NCI-H1092 (cell line): ENCODE measurements at places on chromosomes 11 and 22.

GRCh38 chr11:86183694-86184093, 60.9 kb upstream of the EED start:
- no peak for DNase-seq

- no peak for DNase-seq
Measured at GRCh38 chr22:45265535-45265934, 19.2 kb upstream of the UPK3A start.

DNA sequence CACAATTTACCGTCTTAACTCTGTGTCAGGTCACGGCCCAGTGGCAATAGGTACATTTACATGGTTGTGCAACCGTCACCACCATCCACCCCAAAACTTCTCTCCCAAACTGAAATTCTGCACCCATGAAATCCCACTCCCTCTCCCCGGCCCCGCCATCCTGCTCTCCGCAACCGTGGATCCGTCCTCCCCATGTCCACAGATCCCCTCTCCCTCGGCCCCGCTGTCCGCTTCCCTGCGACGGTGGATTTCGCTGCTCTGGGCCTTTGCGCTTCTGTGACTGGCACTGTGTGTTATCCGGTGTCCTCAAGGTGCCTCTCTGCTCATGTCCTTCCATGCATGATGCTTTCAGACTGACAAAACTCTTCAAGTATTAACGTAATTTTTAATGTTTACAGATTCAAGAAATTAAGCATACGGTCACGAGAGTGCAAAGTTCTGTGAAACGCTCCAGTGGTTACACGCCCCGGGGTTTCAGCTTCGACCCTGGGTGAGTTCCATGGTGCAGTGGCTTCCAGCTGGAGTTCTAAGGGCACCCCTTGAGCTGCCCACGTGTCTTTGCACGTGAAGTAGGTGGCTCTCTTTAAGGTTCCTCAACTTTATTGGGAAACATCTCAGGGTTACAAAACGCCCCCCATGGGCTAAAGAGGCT, 76.4 kb downstream of the KCNQ1 start:
- no peak for DNase-seq

DNA sequence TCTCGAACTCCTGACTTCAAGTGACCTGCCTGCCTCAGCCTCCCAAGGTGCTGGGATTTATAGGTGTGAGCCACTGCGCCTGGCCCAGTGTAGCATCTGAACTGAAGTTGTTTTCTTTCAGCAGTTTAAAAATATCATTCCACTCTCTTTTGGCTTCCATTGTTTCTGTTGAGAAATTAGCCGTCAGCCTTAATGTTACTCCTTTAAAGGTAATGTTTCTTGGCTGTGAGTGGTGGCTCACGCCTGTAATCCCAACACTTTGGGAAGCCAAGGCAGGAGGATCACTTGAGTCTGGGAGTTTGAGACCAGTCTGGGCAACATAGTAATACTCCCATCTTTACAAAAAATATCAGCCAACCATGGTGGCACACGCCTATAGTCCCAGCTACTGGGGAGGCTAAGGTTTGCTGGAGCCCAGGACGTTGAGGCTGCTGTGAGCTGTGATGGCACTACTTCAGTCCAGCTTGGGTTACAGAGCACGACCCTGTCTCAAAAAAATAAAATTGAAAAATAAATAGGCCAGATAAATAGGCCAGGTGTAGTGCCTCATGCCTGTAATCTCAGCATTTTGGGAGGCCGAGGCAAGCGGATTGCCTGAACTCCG, 25.9 kb downstream of the MCAM start:
- no peak for DNase-seq

GRCh38 chr22:50576070-50576469, 2.2 kb downstream of the CPT1B start:
- no peak for DNase-seq

DNA sequence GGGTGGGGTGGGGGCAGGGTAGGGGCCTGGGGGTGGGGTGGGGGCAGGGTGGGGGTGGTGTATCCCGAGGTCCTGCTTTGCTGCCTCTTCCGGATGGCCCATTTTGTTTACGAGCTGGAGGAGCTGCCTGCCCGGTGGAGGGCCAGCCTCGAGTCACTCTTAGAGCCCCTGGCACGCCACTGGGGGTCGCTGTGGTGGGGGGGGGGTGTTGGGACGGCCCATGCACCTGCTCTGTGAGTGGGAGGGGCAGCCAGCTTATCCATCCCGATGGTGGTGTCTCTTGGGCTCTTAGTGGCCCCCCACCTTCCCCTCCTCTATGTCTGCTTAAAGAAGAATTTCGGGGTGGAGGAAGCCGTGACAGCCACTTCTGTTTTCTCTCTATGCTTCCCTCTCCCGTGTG, 24.6 kb downstream of the MRGPRD start:
- no peak for DNase-seq

- DNase-seq, result no peak
Measured at GRCh38 chr22:49825944-49826602, 1.6 kb downstream of the BRD1 start.

DNA sequence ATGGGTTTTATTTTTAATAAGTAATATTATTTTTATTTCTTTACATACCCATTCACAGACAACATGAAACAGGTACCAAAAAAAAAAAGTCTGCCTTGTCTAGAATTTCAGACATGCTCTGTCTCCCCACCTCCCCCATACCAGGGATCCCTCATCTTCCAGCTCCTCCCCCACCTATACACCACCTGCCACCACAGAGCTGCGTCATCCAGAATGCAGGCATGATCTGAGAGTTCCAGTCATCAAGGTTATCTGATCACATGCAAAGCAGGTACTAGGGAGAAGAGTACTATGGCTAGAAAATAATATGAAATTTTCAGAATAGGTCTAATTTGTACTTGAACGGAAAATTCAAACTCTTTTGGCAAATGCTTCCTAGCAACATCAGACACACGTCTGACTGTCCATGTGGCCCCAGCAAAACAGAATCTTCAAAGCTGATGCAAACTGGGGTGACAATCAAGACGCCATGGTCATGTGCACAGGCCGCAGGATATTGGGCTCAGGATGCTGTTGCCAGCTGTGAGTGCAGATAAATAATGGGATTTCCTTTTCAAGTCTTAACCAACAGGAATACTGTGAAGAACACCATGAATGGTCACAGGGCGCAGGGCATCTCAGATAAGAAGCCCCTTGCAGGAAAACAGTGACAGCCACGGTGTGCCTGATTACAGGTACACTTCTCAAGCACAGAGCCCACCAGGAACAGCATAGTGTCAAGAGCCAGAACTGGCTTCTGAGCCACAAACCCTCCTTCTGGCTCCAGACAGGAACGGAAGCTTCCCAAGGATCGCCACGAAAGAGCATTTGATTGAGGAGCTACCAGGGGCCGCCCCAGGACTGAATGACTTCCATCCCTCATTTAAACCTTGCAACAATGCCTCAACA, 169.5 kb downstream of the EFCAB6 start:
- no peak for DNase-seq

- DNase-seq, result no peak
Measured at GRCh38 chr11:11476971-11477645, 124.1 kb upstream of the CSNK2A3 start.

DNA sequence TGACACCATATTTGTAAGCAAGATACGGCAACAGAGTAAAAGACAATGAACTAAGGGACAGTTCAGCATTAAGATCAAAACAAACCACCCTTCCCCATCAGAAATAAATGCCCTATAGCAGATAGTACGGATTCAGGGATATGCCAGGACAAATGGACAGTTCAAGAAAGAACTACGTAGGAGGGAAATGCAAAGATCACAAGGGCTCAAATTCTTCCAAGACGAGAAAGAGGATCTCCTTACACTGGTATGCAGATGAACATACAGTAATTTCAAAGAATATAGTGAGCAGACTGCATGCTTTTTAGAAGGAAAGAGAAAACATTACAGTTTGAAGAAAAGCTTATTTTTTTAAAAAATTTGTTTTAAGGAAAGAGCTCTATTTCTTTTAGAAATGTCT, 124.7 kb upstream of the APOA1 start:
- no peak for DNase-seq

GRCh38 chr11:114141863-114142580, 82.5 kb downstream of the ZBTB16 start:
- DNase-seq, result no peak

- DNase-seq, result no peak
Measured at GRCh38 chr22:41074061-41074460, 18.3 kb upstream of the EP300 start.

GRCh38 chr11:127592371-127592770, 591.8 kb upstream of the KIRREL3 start:
- no peak for DNase-seq

DNA sequence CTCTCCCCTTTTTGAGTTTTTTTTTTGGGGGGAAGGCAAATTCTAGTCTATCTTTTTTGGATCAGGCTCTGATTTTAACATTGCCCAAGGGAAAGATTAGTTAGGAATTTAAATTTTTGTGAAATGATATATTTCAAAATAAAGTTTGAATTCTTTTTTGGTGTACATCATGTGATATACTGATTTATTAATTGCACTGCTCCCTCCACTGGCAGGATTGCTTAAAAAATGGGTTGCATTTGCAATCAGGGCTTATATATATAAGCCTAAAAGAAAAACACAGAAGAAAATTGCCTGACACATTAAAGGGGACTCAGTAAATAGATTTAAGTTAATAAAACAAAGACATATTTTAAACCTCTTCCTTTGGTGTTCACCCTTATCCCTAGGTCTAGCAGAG, 1.2 kb downstream of the DYNC2H1 start:
- no peak for DNase-seq

DNA sequence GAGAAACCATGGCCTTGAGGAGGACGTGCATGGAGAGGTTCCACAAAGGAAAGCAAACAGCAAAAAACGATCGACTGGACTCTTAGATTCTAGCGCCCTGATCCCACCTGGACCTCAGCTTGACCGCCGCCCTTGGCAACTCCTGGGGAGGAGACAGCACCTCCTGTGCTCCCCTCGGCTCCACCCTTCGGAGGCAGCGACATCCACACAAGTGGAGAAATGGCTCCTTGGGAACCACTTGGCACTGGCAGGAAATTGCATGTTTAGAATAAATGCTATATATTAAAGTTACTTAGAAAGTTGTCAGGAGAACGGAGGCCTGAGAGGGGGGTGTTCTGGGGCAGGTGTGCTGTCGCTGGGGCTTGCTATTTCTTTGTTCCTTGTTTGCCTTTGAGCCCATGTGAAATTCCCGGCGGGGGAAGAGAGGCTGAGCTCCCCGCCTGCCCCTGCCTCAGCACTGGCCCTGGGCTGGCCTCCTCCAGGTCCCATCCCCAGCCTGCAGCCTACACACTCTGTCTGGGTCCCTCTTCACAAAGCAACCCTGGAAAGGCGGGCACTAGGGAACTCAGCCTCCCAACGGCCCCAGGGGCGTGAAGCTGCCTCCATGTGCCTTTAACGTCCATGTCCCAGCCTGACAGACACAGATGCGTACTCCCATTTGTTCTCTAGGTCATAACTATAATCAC, 395.3 kb downstream of the BRD1 start:
- no peak for DNase-seq
